Stimulated activated CD4-positive, alpha-beta T cell treated with anti-CD3 and anti-CD28 coated beads, Interleukin-1b, Interleukin-23, amount 100 ng/mL, for 24 hours (primary cell): ENCODE measurements at places on chromosomes 13 and 19.
A peak's percentile ranks its signal among the peaks of the same experiment; 100 is the strongest.

GRCh38 chr13:97254816-97255215 lies 32.7 kb downstream of the MBNL2 start:
- no peak for DNase-seq

- no peak for DNase-seq
Measured at GRCh38 chr19:32677657-32678056, 2.0 kb downstream of the RGS9BP start.

GRCh38 chr13:44899967-44900366 lies 89.3 kb downstream of the NUFIP1 start:
- no peak for DNase-seq

DNA sequence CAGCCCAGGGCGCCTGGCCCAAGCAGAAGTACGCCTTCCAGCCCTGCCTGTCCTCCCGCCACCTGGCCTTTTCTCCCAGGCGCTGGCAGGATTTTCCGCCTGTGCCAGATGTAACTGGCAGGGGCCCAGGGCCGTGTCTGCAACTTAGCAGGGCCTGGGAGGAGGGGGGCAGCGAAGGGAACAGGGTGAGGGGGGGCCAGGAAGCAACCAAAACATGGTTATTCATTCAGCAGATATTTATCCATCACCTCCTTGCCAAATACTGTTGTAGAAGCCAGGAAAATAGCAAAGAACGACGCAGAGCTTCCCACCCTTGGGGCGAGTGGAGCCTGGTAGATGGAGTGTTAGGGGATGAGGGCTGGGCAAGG lies 5.6 kb downstream of the TLE6 start:
- DNase-seq: no peak

DNA sequence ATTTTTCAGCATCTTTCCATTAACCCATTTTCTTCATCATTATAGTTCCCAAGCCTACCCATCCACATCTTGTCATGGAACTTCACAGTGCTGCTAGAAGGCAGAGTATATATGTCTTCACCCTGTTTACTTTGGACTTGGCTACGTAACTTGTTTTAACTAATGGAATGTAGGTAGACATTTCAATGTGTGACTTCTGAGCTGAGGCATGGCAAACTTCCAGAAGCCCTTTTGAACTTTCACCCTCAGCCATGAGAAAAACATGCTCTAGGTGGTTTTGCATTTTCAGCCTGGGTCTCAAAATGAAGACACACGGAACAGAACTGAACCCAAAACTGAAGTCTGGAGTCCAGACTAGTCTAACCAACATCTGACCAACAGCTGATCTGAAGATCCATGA lies 3.2 kb downstream of the TEX30 start:
- no peak for DNase-seq

- no peak for DNase-seq
Measured at GRCh38 chr19:33861950-33862349, 65.3 kb downstream of the KCTD15 start.

DNA sequence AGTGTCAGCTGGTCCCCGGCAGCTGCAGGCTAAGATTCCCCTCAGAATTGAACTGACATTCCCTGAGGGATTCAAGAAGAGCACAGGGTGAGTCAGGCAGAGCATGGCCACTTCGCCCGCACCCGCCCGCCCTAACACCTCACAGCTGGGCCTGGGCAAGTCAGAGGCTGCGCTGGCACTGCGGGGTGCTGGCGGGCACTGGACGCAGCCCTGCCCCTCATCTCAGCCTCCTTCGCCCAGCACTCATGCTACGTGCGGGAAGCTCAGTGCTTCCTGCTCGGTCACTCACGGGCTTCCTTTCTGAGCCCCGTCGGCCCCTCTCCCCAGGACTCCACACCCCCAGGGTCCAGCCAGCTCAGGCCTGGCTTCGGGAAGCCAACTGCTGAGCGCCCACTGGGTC lies 56.9 kb downstream of the MLLT1 start:
- DNase-seq: no peak

DNA sequence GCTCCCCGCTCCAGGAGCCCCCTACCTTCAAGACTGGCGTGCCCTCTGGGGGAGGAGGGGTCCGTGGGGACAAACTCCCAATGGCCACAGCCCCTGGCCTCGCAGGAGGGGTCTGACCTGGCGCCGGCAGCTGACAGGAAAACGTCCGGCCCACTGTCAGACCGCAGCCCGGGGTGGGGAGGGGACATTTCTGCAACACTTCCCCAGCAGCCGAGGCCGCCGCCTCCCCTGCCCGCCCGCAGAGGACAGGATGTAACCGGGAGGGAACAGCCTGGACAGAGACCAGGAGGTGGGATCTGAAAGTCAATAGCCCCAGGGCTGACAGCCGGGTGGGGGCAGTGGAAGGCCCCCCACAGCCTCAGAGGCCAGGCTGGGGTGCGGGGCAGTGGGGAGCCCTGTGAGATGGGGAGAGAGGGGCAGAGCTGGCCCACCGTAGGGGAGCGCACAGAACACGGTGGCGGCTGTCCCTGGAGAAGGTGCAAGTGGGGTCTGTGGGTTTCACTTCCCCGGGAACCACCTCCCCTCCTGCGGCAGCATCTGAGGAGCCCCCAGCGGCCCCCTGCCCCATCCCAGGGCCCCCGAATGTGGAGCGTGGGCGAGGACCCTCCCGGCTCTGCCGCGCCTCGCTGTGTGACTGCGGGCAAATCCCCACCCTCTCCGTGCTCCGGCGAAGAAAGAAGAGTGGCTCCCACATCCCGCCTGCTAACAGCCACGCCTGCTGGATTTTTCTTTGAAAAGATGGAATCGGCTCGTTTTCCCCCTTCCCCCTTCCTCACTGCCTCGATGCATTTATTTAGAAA lies at the start of gene PEAK3:
Gene PEAK3, minus strand, starts transcription at position 114 of the 800 bp plus-strand sequence. CDS start 1,244 bp downstream, outside the sequence.
- no peak for DNase-seq

DNA sequence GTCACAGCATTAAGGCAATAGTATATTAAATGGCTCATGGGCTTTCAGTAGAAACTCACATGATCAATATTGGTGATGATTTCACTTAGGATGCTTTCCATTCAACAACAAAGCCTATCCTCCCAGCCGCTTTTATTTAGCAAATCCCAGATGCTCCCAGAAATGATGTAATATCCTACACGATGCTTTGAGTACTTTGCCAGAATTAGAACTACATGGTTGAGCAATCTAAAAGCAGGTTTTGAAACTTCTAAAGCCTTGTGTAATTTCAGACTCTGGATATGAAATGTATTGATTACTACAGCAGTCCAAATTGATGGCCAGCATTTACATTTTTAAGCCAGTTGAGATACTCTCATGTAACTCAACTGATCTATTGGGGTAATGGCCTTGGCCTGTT lies 13.6 kb downstream of the DLEU7 start:
- no peak for DNase-seq

DNA sequence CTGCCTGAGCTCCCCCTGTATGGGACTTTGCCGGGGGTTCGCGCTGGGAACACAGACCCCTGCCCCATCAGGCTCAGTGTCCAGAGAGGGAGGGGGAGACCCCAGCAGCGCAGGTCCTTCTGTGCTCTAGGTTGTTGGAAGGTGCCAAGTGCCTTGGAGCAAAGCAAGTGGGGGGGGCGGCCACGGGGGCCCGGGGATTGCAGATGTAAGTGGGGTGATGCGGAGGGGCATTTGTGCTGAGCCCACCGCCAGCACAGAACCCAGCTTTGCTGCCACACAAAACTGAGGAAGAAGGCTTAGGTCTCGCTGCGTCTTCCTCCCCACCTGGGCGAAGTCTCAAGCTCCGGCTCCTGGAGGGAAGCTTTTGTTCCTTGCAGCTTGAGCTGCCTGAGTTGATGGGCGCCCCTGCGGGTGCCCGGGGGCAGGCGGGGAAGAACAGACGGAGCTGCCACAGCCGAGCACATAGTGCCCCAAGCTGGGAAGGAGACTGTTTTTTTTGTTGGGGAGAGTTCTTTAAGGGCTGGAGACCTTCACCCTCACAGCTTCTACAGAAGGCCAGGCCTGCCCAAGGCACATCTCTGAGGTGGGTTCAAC lies 1.5 kb upstream of the NTN5 start:
- DNase-seq: no peak

DNA sequence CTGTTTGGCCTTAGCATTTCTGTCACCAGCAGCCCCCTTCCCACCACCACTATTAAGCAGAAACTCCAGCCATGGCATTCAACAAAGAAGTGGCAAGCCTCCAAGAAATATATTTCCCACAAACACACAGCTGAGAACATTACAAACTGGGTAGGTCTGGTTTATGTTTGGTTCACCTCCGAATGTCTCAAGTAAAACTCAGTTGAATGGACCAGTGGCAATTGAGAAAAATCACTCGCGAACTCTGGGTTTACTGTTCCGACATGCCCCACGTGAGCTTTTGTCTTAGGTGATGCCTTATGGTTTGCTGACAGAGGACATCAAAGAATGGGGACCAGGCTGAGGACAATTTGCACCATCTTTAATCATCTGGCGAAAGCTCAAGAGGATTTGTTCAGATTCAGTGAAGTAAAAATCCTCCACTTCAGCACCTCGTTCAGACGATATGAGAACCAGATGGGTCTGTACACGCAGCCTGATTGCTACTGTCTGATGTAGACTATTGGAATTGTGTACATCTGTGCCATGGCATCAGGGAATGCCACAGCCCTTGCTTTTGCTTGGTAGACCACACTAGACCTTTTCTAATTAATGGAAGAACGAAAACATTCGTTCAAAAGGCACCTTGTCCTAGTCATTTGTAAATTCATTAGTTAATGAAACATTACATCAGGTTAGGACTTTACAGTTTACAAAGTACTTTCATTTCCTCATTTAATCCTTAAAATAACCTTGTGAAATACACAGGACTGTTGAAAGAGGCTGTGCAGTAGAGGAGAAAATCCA lies 59.4 kb downstream of the SLC10A2 start:
- DNase-seq: no peak

- DNase-seq: no peak
Measured at GRCh38 chr13:21541980-21542379, 62.0 kb downstream of the MICU2 start.

DNA sequence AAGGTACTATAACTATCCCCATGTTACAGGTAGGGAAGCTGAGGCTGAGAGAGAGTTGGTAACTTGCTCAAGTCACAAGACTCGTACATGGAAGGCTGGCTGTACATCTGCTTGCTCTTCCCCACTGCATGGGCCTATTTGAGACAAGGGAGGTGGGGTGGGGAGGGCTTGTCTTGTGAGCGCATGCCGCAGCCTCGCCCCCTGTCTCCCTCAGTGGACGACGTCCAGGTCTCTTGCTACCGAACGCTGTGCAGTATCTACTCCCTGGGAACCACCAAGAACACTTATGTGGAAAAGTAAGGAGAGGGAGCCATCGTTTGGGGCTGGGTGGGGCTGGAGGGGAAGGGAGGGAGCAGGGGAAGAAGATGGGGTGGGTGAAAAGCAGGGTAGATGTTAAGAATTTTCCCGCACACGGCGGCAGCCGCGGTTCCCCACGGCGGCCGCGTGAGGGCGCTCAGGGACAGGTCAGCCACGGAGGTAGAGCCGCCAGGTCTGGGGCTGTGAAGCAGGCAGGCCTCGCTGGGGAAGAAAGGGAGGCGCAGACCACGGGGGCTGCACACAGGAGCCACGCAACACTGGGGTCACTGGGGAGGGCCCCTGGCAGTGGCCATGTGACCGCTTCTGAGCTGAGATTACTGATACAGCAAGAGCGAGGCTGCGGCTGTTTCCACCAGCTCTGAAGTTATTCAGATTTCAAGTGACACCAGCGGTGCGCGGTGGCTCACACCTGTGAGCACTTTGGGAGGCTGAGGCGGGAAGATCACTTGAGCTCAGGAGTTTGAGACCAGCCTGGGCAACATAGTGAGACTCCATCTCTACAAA lies 81.5 kb downstream of the RYR1 start:
- DNase-seq: peak; percentile 72

GRCh38 chr19:17718947-17719711 lies at the start of gene MAP1S:
TSS of gene MAP1S (plus strand) at chr19:17719480. CDS start at chr19:17719503, 23 bp downstream.
- DNase-seq: peak; percentile 58

DNA sequence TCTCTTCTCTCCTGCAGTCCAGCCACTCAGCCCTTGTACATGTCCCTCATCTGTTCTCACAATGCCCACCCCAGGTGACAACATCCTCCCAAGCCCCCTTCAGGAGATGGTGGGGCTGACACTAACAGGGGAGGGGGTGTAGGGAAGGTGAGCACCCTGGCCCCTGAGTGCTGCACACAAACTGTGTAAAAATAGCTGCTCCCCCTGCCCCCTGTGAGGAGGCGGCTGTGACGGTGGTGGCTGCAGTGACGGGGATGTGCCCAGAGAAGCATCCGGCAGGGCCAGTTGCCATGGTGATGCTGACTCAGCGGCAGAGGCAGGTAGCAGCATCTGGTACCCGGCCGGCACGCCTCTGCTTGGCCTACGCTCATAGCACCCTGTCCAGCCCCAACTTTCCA lies 13.0 kb upstream of the JUND start:
- DNase-seq: peak; percentile 81

DNA sequence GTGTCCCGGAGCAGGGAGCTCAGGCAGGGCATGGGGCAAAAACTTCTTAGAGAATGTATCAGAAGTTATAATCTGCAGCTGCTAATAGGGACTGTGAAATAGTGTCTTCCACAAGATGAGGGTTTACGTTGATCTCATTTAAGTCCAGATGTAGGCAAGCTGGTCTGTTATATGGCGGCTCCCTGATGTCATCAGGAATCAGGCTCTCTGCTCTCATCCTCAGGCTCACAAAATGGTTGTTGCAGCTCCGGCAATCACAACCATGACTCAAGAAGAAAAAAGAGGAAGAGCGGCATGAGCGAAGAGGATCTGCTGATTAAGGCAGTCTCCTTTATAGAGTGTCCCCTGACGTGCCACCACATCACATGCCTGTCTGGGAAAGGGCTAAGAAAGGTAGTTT lies 191.3 kb downstream of the KLF5 start:
- DNase-seq: no peak

DNA sequence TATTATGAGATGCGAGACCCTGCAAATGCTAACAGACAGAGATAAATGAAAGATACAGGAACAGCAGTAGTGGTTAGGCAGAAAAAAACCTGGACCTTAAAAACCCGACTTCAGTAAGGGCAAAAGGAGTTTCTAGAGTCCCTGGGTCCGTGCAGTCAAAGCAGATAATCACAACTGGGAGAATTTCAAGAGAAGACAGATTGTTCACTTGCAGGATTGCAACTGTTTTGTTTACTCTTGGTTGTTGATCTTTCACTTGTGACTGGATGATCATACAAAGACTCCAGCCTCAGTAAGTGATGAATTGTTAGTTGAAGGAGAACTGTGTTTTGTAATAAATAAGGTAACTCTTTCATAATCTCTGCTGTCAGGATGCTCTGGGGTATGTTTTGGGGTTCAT lies 135.1 kb downstream of the GPC6 start:
- no peak for DNase-seq

GRCh38 chr19:58183817-58184215 lies 955 bp downstream of the ZNF274 start:
- DNase-seq: peak; percentile 12

DNA sequence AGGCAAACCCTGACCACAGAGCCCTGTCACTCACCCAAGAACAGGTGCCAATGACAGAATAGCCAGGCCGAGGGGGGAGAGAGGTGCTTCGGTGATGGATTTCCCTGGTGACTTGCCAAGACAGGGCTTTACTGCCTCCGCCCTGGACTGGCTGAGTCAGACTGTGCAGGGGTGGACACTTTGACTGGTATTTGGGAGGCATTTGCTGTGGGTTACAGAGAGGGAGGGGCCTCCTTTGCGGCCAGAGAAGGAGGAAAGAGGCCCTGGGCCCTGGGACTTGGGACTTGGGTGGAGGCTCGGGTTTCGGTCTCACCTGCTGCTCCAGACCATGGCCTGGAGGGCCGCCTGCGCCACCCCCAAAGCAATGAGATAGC lies 4.6 kb upstream of the EPS8L1 start:
- DNase-seq: no peak
